ENCODE measurements at places on chromosomes 5 and 9.

GRCh38 chr5:109614981-109615380 is 74.7 kb upstream of the MAN2A1 start:
- no peak for DNase-seq

DNA sequence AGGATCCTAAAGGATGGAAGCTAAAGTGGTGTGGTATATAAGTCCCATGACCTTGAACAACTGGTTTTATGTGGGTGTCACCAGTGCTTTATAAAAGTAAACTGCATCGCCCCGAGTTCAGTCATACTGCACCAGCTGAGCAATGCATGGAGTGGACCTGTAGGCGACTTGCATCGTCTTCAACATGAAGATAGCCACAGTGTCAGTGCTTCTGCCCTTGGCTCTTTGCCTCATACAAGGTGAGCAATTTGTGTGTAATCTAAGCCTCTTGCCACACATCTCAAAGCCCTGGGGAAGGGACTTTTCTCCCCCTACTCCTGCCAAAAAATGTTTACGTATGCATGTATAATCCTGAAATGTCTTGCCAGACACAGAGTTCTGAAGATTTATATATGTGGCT is at the start of gene SPINK5:
Gene SPINK5 (plus strand): TSS at position 120 of the 400 bp plus-strand sequence. CDS start 65 bp downstream, at position 185.
- DNase-seq, result no peak

DNA sequence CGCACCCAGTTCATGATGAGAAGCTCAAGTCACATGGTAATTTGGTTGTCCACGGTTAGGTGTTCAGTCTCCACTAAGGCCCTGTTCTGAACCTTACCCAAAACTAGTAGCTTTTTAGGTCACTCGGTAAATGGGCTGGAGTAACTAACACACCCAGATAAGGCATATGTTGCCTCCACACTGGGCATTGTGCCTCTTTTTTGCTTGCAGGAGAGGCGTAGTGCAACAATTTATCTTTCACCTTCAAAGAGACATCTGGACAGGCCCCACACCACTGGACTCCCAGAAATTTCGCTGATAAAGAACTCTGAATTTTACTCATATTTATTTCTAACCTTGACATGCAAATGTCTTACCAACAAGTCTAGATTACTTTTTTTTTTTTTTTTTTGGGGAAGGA is 16.8 kb upstream of the PTGES start:
- no peak for DNase-seq

GRCh38 chr5:171984748-171985419 is 21.6 kb downstream of the FBXW11 start:
- no peak for DNase-seq

GRCh38 chr9:132031467-132032237 is 48.0 kb downstream of the MED27 start:
- no peak for DNase-seq

DNA sequence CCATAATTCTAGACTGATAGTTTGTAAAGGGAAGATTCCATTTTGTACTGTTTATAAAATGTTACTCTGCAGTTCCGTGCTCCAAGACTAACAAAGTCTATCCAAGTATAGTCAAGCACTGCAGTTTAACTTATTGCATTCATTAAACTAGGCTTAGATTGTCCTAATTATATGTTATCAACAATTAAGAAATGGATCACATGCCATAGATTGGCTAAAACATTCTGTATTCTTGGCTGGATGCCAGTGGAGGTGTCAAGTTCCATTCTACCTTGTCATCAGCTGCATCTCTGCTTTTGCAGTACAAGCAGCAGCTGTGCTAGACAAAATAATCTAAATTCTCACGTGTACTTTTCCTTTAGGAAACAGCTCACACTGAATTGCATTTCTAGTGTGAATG is 69.4 kb upstream of the MEF2C start:
- no peak for DNase-seq

GRCh38 chr5:154520861-154521453 is 42.9 kb upstream of the HAND1 start:
- no peak for DNase-seq

DNA sequence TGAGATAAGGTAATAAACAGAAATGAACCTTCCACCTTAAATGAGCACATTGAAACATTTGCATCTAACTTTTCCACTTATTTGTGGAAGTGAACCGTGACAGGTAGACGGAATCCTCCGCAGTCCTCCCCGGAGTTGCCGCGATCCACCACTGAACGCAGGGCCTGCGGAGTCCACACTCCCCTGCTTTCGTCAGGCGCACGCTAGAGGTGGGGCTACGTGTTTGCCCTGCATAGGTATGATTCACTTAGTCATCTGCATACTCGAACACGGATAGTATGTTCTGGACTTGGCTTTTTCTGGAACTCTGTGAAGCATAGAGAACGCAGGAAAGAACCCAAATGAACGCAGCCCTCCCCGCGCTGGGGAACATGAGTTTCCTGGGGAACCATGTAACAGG is 272.8 kb upstream of the IRX4 start:
- no peak for DNase-seq

DNA sequence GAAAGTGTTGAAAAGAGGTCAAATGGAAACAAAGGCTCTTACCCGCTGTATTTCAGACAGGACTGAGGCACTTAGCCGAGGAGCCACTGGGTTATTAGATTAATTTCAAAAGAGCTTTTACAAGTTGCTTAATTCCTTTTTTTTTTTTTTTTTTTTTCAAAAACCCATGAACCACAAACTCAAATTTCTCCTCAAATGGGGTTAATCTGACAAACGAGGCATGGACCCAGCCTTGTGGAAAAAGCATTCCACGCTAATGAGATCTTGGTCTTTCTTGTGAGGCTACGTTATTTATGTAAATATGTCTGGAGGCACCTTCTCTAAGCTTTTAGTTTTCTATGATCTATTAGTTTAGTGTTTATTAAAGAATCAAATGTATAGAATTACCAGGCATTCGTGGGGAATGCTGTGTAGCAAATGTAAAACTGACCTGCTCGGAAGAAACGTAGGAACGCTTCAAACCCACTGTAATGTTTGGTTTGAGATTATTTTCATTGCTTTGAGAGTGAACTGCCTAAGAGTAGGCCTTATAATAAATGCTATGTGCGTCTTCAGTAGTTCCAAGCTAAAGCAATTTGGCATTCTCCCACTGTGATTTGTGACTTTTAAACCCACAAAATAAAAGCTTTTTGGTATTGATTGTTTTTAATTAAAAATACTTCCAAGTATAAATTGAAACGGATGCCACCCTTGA is 134.7 kb downstream of the CDH6 start:
- no peak for DNase-seq

GRCh38 chr9:122816163-122816867 is 12.1 kb downstream of the PDCL start:
- DNase-seq, result peak; percentile 16

DNA sequence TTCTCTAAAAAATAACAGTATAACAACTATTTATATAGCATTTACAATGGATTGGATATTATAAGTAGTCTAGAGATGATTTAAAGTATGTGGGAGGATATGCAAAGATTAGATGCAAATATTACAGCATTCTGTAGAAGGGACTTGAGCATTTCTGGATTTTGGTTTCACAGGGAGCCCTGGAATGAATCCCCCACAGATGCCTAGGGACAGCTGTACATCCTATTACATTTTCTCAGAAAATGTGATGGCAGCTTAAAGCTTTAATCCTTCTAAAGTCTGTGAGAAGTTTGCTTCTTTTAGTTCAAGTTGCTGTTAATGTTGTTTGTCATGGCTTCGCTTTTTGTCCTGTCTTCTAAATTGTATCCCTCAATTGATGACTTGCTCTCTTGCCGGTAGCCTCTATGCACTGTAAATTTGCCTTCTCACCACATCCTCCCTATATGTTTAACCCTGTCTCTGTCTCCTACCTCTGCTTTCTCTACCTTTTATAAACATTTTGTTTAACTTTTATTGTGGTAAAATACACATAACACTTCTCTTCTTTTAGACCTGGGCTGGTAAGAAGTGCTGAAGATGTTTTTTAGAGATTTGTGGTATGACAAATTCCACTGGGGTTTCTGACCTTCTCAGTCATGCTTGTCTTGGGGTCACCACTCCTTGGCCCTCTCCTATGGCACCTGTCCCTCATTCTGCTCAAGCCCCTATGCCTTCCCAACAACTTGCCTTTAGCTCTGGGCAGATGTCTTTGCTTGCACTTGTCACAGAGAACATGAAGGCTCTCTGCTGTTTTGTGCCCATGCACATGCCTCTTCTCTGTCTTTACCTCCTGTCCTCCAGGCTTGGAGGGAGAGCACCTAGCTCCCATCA is 37.9 kb downstream of the LNPEP start:
- DNase-seq, result no peak

- no peak for DNase-seq
Measured at GRCh38 chr5:171270136-171270535, 38.9 kb upstream of the TLX3 start.

DNA sequence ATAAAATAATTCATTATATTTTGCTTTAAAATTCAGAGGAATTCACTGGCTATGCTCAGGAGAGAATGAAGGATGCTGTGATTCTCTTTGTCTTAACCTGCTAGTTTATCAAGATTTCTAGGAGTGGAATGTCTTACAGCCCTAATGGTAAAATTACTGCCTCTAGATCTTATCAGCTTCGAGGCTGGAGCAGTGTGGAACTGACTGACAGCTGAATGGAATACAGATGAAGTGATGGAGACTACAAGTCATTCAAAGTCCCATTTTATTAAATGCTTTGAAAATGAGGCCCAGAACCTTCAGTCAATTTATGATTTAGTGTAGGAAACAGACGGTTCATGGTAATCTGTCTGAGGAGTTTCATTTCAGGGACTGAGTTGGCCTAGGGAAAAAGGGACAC is 202.1 kb downstream of the RFX3 start:
- DNase-seq, result no peak

GRCh38 chr9:123778232-123778902 is 151.6 kb downstream of the DENND1A start:
- no peak for DNase-seq

All from stimulated activated CD4-positive, alpha-beta T cell treated with anti-CD3 and anti-CD28 coated beads, Interleukin-15, amount 100 ng/mL, for 1 hour (primary cell).